ENCODE measurements at places on chromosomes 1 and 21.
A peak's percentile ranks its signal among the peaks of the same experiment; 100 is the strongest.

DNA sequence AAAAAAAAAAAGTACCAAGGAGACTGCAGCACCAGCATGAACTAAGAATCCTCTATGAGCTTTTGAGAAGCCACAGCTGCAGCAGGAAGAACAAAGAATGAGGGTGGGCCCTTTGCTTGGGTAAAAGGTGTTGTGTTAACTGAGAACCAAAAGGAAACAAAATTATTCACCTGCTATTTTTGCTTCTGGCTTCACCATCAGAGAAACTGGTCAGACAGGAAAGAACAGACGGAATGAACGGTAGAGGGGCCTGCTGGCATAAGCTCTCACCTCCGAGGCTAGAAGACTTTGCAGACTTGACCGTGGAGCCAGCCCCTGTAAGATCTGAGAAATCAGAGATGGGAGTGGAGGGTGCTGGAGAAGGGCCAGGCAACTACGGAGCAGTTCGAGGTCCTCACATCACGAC lies 27.6 kb downstream of the IL10RB start:
- no peak for DNase-seq

DNA sequence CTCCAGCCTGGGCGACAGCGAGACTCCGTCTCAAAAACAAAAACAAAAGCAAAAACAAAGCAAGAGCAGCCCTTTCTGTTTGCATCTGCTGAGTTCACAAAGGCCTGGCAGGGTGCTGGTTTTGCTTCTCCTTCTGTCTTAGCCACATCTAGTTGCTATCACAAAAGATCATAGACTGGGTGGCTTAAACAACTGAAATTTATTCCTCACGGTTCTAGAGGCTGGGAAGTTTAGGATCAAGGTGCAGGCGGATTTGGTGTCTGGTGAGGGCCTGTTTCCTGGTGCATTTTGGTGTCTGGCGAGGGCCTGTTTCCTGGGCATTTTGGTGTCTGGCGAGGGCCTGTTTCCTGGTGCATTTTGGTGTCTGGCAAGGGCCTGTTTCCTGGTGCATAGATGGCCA lies 471.3 kb downstream of the CAMTA1 start:
- DNase-seq: no peak

DNA sequence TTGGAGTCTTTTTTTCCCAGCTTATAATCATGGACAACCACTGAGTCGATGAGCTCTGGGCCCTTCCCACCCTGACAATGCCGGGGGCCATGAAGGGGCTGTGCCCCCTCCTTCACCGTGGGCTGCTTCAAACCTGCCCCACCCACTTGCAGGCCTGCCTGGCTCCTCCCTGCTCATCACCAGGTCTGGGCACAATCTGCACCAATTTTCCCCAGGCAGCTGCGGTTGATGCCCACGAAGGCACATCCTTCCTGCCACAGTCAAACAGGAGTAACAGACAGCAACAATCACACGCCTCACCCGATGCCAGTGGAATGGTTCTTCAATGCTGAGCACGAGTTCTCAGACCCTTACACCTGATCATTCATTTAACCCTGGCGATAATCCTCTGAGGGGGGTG lies 18.9 kb downstream of the PGLYRP3 start:
- DNase-seq: peak; percentile 2

DNA sequence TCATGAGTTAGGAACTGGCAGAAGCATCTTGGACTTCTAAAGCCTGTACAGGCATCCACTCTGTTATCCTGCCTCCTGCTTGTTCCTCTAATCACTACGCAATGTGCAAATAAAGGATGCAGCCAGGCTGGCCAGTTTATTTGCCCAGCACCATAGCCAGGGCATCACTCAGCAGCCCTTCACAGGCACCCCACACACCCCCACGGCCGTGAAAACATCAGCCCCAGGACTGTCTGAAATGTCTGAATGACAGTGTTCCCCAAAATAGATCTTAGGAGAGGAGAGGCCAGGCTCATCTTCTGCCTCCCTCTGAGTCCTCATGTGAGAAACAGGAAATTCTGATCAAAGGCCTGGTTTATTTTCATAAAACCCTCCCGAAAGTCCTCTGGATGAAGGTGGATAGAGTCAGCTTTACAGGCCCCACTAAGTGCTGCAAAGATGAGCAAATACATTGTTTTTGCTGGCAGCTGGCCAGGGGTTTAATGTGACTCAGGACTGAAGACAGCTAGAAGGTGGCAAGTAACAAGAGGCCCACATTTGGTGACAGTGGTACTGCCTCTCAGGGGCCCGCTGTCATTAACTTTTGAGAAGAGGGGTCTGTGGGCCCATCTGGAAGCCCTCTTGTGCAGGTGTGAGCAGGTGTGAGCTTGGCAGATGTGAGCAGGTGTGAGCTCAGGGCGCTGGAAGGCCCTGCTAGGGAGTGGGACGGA lies 32.9 kb downstream of the GRHL3 start:
- DNase-seq: no peak

GRCh38 chr1:229033480-229033879 lies 237.4 kb upstream of the RAB4A start:
- DNase-seq: no peak

DNA sequence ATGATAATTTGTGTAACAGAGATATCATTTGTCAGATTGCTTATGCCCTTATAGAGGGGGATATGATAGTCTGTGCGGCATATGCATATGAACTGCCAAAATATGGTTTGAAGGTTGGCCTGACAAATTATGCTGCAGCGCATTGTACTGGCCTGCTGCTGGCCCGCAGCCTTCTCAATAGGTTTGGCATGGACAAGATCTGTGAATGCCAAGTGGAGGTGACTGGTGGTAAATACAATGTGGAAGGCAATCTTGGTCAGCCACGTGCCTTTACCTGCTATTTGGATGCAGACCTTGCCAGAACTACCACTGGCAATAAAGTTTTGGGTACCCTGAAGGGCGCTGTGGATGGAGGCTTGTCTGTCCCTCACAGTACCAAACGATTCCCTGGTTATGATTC lies 82.4 kb downstream of the ZMYM4 start:
- no peak for DNase-seq

DNA sequence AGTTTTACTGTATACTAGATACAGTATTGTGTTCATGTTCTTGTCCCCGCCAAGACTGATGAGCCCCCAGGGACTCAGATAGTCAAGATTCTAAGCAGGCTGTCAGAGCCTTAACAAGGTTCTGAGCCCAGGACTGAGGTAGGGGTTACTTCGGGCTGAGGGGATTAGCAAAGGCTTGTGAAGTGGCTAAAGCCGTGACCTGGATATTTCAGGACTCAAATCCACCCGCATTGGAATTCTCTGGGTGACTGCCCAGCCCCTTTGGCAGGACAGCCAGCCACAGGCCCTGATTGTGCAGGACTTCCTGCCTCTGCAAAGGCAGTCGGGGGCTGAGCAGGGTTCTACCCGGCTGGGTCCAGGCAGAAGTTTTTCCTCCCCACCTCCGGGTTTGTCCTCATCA lies at the start of gene PLA2G5:
TSS of gene PLA2G5 (plus strand) at position 321 of the 400 bp plus-strand sequence. CDS start 14,637 bp downstream, outside the sequence.
- DNase-seq: no peak

DNA sequence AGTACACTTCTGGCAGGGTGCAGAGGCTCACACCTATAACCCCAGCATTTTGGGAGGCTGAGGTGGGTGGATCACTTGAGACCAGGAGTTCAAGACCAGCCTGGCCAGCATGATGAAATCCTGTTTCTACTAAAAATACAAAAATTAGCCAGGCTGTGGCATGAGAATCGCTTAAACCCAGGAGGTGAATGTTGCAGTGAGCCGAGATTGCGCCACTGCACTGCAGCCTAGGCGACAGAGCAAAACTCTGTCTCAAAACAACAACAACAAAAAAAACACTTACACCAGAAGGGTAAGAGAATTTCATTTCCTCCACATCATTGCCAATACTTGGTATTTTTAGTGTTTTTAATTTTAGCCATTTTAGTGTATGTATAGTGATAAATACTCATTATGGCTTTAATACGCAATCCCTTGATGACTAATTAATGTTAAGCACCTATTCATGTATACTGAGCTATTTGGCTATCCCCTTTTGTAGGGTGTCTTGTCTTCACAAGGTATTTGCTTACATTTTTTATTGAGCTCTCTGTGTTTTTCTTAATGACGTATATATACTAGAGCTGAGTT lies 77.1 kb upstream of the TNR start:
- no peak for DNase-seq

DNA sequence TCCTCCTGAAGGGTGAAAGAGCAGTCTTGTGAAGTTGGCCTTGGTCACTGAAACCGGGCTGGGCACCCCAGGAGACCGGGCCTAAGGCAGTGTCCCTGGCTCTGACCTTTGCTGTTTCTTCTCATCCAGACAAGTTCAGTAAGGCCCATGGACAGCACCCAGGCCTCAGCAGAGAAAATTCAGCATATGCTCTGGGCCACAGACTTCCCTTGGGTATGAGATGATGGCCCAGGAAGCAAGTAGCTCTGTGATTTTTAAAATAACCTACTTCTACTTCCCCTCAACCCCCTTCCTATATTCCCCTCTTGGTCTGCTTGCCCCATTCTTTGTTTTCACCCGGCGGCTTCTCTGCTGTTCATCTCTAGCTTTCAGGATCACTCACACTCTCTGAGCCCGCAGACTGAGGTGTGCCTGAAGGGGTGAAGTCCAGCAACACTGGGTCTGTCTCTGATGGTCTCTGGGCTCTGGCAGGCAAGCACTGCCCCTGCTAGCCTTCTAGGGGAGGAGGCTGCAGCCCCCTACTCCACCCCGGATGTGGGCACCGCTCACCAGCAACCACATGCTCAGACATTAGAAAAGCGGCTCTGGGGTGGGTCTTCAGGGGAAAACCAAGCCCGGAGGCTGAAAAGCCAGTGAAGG lies 2.9 kb upstream of the GPR25 start:
- no peak for DNase-seq

DNA sequence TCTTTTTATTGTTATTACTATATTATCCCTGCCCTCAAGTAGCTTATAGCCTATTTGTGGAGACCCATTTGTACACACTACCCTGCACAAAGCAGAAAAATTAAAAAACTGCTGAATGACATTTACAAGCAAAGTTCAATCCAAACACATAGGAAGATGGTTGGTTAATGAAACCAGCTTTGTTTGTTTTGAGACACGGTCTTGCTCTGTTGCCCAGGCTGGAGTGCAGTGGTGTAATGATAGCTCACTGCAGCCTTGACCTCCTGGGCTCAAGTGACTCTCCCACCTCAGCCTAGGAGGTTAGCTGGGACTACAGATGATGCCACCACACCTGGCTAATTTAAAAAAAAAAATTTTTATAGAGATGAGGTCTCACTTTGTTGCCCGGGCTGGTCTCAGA lies 31.6 kb downstream of the TGFB2 start:
- DNase-seq: no peak

DNA sequence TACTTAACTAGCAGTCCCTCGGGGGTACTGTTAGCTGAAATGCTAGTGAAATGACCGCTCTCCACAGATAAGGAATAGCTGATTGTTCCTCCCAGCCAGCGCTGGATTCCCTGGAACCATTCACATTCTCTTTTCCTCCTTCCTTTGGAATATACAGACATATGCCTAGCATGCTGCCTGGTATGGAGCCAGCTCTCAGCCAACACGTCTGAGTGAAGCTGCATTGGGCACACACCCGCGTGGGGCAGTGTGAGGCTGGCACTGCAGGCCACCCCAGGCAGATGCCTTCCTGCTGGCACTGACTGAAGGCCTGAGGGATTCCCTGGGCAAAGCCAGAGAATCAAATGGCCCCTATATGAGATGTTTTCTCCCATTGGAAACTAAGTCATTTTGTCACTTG lies 66.7 kb downstream of the TLR5 start:
- no peak for DNase-seq

GRCh38 chr1:165387505-165387904 lies 31.0 kb upstream of the LMX1A start:
- no peak for DNase-seq

GRCh38 chr1:214004795-214005194 lies 17.0 kb downstream of the PROX1 start:
- DNase-seq: no peak

DNA sequence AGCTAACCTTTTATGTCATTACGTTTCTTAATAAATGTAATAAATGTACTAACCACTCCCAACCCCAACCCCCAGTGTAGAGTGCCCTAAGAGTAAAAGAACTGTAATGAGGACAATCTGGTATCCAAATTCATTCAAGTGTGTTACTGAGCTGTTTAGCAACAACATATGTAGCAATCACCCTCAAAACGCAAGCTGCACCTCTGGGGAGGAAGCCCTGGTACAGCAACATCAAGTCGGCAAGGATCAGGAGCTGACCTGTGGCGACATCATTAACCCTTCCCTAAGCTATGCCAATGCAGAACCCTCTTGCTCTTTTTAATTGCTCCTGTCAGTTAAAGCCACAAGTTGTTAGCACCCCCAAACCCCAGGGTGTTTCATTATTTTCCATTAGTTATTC lies 47.1 kb downstream of the STX6 start:
- no peak for DNase-seq

- DNase-seq: no peak
Measured at GRCh38 chr1:63321785-63322113, 618 bp upstream of the FOXD3 start.

DNA sequence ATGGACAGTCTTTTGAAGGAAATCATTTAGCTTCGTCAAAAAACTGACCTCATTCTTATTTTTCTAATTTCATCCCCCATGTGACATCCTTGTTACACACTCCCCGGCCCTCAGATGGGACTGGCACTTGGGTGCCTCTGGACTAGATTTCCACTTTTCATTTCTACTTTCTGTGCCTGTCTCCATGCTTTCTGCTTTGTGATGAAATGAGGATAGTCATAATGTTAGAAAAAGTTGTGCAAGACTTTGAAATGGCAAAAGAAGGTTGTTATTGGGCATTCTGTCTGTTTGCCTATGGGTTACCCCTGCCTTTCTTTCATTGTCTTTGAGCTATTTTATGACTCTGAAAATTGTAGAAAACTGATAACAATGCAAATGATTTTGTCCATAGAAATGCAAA lies 54.9 kb downstream of the MDM4 start:
- DNase-seq: no peak

DNA sequence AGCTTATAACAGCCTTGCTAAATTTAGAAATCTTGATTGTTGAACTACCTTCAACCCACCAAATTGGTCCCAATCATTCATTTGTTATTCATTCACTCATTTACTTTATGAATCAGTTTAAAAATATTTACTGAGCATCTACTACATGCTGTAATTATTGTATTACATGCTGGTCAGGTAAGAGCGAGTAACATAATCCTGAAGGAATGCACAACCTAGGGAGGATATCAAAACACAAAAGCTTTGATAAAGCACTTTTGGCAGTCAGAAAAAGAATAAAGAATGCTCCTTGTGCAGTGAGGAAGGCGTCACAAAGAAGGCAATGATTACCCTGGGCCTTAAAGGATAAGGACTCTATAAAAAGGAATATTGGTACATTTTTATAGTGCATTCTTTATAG lies 518.9 kb upstream of the NR5A2 start:
- DNase-seq: no peak

DNA sequence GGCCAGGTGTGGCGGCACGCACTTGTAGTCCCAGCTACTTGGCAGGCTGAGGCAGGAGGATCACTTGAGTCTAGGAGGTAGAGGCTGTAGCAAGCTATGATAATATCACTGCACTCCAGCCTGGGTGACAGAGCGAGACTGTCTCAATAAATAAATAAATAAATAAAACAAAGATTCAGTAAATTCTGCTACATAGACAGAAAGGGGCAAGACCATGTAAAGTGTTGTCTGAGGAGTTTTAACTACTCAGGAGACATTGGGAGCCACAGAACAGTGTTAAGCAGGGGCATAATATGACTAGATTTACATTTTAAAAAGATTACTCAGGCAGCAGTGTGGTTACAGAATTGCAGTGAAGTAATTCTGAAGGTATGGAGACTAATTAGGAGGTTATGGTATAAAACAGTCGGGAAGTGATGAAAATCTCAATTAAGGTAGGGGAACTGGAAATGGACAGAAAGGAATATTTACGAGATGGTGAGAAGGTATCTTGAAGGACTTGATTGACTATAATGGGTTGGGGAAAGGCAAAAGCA lies 94.7 kb downstream of the ATP1B1 start:
- no peak for DNase-seq

- DNase-seq: no peak
Measured at GRCh38 chr1:53525595-53525994, 66.4 kb downstream of the DMRTB1 start.
